ENCODE measurements at places on chromosomes 12 and 14.

- DNase-seq, result no peak
Measured at GRCh38 chr12:79358716-79359300, 332.0 kb downstream of the PAWR start.

- DNase-seq, result no peak
Measured at GRCh38 chr14:77100961-77101360, 2.9 kb downstream of the CIPC start.

DNA sequence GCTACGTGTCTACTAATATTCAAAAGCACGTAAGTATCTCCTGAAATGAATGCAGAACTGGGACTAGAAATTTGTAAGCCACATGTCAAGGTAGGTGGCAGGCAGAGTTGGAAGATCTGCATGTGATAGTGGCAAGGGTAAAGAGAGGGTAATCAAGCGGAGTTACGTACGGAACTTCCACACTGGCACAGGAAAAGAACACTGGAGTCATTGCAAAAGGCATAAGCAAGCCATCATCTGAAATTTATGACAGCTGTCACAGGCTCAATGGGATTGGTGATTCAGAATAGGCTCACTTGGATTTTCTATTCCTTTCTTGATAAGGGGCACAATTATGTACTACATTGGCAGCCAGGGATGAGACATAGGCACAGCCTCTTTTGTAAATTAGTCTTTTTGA lies 245.3 kb downstream of the PDZRN4 start:
- DNase-seq, result no peak

DNA sequence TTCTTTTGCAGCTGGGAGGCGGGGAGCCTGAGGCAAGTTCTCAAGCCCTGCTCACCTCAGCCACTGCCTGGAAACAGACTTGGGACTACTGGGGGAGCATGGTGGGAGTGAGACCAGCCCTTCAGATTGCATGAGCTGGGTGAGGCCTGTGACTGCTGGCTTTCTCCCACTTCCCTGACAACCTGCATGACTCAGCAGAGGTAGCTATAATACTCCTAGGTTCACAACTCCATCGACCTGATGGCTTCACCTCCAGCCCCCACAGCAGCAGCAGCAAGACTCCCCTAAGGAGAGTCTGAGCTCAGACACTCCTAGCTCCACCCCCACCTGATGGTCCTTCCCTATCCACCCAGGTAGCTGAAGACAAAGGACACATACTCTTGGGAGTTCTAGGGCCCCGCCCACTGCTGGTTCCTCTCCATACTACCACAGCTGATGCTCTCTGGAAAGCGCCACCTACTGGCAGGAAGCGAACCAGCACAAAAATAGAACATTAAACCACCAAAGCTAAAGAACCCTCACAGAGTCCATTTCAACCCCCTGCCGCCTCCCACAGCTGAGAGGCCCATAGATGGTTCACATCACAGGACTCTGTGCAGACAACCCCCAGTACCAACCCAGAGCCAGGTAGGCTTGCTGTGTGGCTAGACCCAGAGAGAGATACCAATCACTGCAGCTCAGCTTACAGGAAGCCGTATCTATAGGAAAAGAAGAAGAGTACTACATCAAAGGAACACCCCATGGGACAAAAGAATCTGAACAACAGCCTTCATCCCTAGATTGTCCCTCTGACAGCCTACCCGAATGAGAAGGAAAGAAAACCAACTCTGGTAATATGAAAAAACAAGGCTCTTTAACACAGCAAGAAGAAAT lies 68.7 kb downstream of the RPAP3 start:
- DNase-seq, result no peak

GRCh38 chr14:102731101-102731870 lies 46.0 kb upstream of the TRAF3 start:
- no peak for DNase-seq

- DNase-seq, result no peak
Measured at GRCh38 chr12:99910342-99910741, 74.4 kb downstream of the ANKS1B start.
